Fibroblast of mammary gland (primary cell): ENCODE measurements at places on chromosomes 11 and 22.

DNA sequence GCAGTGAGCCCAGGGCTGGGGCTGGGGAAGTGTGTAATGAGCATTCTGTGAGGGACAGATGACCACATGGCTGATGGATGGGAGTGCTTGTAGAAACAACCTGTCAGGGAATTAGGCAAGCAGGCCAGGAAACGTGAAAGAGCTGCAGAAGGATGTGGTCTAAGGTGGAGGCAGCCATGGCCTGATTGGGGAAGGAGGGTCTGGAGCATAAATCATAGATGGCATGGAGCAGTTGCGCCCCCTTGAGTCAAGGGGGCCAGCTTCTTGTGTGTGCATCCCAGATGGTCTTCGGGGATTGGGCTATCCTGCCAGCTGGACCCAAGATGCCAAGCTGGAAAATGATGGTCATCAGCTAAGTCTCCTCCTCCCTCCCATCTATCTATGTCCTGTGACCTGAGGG is 119.4 kb upstream of the CLPB start:
- no peak for DNase-seq

- DNase-seq = peak; percentile 93
These were observed 9.4 kb downstream of the EHD1 start for GRCh38 chr11:64868904-64869570.

- DNase-seq = peak; percentile 54
These were observed 25.4 kb downstream of the NEAT1 start for GRCh38 chr11:65448074-65448417.

GRCh38 chr11:12537778-12538401 is 136.3 kb upstream of the TEAD1 start:
- DNase-seq = peak; percentile 76
